RCC 7860 (cell line): ENCODE measurements at places on chromosomes 7 and 10.
A peak's percentile ranks its signal among the peaks of the same experiment; 100 is the strongest.

DNA sequence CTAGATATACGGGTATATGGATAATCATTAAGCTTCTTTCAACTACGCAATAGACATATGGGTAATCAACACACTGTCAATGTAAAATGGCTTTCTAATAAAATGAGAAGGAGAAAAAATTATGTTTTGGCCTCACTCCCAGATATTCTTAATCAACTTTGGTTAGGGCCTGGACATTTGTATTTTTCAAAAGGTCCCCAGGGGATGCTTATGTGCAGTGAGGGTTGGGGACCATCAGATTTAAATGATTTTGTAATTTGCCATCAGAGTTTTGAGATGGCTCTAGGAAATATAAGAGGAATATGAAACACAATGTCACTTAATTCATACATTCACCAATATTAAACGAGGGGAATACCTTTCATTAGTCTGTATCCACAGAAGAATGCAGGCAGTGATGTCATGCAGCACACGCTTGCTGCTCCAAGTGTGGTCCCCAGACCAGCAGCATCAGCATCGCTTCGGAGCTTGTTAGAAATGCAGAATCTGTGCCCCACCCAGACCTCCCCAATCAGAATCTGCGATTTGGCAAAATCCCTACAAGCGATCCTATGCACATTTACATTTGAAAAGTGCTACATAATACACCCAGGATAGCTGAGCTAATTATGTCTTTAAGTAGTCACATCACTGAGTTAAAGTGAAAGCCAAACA lies 75.1 kb downstream of the INHBA start:
- no peak for DNase-seq

DNA sequence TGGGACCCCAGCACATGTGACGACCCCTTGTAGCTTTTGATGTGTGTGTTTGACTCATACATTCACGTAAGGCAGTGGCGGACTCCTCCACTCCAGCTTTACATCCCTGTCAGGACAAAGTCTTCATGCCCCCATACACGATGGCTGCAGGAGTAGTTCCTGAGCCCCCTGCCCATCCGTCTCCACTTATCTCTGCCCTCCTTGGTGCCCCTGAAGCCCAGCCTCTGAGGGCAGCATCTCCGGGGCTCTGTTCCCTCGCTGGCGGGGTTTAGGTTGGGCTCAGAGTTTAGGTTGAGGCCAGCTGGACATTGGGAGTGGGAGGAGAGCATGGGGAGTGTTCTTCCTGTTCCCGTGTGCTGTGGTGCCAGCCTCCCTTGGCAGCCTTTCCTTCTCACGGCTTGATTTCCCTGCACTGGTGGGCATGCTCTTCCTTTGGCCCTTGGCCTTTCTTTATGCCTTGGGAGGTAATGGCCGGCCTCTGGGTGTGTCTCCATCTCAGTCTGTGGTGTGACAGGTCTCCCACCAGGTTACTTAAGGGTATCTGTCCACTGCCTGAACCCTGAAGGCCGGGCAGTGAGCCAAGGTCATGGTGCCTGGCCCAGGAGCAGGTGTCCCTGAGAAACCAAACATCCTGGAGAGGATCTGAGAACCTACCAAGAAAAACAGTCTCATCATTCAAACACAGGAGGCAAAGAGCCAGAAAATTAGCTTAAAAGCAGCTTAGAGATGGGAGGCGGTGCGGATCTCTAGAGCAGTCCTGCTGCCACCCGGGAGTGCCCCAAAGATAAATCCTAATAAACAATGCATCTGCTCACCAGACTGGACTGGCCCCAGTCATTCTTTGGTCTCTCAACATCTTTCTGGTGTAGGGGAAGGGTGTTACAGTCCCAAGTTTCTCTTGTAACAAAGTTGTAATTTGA lies 85.5 kb downstream of the GLRX3 start:
- DNase-seq = no peak

DNA sequence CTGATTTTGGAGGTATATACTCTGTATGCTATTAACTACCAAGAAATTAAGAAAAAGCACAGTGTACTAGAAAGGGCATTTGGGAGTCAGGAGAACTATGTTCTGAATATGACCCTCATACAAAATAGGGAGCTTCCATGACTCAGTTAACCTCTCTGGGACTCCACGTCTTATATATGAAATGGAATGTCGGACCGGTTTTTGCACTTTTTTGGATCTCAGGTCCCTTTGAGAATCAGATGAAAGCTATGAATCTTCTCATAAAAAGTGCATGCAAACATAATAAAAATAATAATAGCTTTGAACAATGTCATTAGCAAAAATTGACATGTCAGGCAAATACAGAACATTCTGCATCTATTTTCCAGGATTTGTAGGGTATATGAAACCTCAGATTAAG lies 113.0 kb downstream of the ARID5B start:
- DNase-seq = no peak

GRCh38 chr7:23373151-23374004 lies 74.2 kb downstream of the MALSU1 start:
- DNase-seq = no peak

DNA sequence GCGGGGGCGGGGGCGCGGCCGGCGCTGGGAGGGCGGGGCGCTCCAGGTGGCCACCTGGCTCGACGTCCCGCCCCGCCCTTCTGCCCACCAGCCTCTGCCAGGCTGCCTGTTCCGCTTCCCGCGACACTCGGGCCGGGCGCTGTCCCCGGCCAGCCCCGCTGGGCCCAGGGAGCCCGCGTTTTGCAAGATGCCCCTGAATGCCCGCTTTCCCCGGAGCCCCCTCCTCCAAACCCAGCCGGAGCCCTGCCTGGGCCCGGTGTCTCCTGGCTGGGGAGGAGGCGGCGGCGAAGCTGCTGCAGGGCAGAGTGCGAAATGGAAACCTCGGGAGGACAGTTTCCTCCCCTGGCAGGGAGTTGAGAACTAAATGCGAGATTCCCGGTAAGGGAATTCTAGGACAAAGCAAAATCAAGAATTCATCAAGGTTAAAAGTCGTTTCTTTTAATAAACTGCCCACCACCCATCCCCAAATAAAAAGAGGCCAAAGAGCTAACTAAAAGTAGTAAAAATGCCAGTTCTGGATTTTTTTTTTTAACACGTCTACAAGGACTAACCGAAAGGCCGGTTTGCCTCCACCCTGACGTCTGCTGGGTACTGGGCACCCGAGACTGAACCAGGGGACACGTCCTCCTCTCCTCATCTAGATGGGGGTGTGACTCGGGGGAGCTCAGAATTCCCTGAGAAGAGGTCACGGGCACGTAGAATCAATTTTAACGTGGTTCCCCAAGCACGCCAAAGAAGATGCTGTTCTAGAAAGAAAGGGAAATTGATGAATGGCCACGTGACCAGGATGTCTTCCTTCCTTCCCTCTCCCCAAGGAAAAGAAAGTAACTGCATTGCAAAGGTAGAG lies 200.4 kb upstream of the NFE2L3 start:
- no peak for DNase-seq

GRCh38 chr10:52875336-52875735 lies 102.8 kb upstream of the MBL2 start:
- DNase-seq = no peak

DNA sequence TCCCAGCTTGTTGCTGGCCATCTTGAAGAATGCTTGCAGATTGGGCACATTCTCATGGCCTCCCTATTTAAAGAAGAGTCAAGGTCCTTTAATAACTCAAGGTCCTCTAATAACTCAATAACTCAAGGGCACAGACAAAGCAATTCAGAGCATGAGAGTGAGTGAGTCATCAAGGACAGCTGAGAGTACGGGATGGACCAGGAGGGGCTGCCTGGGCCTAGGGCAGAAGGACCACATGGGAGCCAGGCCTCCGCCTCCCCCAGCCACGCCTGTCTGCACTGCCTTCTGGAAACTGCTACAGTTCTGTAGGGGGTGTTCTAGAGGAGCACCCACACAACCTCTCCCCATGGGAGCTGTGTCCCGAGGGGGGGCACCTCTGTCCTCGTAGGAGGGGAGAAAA lies 48.9 kb downstream of the ZNF503 start:
- peak; percentile 12 for DNase-seq

DNA sequence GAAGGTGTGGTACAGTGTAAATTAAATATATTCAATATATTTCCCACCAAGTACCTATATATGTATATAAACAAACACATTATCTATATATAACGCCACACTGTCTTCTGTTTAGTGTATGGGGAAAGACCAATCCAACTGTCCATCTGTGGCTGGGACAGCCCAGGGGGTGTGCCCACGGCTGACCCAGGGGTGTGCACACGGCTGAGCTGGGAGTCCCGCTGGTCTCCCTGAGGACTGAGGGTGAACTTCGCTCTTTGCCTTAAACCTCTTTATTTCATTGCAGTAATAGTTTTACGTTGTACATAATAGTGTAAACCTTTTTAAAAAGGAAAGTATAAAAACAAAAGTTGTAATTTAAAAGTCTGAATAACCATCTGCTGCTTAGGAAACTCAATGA lies 6.3 kb downstream of the EN2 start:
- DNase-seq = no peak
